ENCODE measurements at places on chromosomes 16 and 17.

DNA sequence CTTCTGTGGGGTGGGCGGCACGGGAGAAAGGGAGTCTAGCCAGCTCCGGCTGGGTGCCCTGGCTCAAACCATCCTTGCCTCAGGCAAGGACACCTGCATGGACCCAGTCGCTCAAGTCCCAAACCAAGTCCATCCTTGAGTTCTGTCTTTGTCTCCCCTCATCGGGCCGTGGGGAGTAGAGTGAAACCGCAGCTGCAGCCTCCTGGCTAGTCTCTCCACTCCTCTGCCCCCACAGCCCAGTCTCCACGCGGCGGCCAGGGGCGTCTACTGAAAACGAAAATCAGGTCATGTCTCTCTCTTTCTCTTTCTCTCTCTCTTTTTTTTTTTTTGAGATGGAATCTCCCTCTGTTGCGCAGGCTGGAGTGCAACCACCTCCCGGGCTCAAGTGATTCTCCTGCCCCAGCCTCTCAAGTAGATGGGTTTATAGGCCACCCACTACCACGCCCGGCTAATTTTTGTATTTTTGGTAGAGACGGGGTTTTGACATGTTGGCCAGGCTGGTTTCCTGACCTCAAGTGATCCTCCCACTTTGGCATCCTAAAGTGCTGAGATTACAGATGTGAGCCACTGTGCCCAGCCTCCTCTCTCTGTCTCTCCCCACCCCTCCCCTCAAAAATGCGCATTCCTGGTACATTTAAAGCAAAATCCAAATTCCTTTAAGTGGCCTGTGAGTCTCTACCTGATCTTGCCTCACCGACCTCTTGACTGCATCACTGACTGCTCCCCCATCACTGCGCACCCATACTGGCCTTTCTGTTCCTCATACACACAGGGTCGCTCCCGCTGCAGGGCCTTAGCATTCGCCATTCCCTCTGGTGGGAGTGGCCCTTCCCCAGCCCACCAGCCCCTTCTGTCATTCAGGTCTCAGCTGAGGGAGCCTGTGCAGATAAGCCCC, 17.7 kb upstream of the RMI2 start:
- no peak for DNase-seq

DNA sequence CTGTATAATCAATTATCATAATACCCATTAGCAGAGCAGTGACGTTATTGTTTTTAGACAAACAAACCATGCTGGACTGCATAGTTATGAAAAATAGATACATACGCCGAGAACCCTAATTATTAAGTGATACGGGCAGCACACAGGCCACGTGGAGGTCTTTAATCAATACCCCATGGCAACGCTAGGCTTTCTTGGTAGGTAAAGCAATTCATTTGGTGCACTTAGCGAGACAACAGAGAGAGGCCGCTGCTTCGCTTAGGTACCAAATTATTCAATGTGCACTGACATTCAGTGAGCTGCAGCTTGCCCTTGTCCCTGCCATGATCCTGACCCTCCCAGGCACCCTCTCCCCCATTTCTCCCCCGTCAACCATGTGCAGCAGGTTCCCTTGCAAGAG, 12.9 kb downstream of the SALL1 start:
- DNase-seq, result no peak

- no peak for DNase-seq
These were observed 213.6 kb upstream of the MAF start for GRCh38 chr16:79814124-79814523.

DNA sequence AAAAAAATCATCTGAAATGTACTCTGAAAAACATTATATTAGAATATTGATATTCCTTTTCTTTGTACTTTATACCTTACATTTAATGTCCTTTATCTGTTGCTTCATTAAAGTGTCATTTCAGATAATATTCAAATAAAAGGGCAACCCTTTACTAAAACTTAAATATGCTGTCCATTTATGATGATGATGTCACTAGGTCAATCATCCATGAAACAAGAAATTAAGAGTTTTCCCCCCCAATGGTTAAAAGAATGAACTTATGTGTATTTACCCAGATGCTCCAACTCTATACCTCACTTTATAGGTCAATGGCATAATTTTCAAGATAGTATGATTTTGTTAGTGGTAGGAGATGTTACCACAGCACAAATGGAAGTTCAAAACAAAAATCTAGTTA, 15.3 kb downstream of the APPBP2 start:
- DNase-seq, result no peak

- DNase-seq, result no peak
These were observed 115.9 kb downstream of the DYNLRB2 start for GRCh38 chr16:80656711-80657150.

DNA sequence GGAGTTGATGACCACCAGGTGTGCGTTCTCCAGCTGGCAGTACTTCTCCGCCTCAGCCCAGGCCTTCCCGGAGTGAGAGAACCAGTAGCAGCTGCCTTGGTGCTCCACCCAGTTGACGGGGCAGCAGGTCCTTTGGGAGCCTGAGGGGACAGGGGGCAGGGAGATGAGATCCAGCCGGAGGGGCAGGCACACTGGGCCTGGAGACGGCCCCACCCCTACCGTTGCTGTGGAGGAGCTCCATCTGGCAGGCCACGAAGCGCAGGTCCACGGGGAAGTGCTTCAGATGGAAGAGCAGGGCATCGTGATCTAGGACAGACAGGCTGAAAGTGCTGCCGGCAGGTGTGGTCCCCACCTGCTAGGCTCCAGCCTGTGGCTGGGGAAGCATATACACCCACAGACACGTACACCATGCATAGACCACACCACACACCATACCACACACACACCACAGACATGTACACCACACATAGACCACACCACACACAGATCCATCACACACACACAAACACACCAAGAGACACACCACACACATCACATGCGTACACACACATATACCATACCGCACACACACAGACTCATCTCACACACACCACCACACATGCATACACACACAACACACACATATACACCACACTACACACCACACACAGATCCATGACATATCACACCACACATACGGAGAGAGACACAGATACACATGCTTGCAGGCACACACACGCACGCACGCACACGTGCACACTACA, 7.4 kb downstream of the ASGR2 start:
- DNase-seq, result no peak

DNA sequence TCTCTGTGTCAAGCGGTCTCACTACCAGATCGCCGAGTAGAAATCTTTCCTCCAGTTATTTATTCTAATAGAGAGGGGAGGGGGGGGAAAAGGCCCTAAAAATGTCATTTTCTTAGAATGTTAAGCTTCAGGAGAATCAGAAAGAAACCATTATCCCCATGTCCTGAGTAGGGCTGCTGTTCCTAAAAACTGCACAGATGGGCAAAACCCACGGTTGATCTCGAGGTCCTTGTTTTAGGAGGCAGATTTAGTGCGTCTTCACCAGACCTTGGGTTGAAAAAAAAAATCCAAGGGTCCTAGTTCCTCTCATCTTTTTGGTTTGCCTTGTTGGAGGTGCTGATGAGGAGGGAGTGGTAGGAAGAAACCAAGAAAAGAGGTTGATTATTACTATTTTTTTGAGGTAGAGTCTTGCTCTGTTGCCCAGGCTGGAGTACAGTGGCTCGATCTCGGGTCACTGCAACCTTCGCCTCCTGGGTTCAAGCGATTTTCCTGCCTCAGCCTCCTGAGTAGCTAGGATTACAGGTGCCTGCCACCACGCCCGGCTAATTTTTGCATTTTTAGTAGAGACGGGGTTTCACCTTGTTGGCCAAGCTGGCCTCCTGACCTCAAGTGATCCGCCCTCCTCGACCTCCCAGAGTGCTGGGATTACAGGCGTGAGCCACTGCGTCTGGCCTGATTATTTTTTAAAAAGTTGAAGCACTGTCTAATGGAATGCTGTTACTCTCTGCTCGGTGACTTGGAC, 1.4 kb downstream of the CBFB start:
- DNase-seq, result no peak
